Lower lobe of right lung (tissue), 2 donors: ENCODE measurements at places on chromosomes 2 and 18. TPM values are rescaled to one million over a fixed set of nuclear protein-coding genes. Genes with fewer than 3 reads are reported as not detected.

DNA sequence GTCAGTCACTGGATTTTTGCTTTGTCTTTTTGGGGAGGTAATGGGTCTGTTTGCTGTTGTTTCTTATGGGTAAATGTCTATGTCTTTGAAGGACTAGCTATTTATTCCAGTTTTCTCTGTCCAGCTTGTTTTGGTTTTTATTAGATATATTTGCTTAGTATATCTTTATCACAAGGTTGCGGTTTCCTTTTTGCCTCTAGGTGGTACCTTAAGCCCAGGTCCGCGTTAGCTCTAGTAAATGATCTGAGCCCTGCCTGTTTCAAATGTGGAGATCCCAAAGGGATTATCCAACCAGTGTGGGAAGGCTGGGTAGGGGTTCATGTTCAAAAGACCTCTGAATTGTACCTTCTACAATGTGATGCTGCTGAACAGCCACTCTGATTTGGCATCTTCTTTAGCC is 114.5 kb downstream of the MYO3B start:
- DNase-seq = no peak

GRCh38 chr2:158043181-158043948 is 58.3 kb upstream of the UPP2 start:
- DNase-seq = no peak

- DNase-seq = no peak
These were observed 25.4 kb upstream of the ATP5MC3 start for GRCh38 chr2:175206866-175207265.

GRCh38 chr18:64409511-64409910 is 260.6 kb upstream of the LINC00305 start:
- DNase-seq = no peak

DNA sequence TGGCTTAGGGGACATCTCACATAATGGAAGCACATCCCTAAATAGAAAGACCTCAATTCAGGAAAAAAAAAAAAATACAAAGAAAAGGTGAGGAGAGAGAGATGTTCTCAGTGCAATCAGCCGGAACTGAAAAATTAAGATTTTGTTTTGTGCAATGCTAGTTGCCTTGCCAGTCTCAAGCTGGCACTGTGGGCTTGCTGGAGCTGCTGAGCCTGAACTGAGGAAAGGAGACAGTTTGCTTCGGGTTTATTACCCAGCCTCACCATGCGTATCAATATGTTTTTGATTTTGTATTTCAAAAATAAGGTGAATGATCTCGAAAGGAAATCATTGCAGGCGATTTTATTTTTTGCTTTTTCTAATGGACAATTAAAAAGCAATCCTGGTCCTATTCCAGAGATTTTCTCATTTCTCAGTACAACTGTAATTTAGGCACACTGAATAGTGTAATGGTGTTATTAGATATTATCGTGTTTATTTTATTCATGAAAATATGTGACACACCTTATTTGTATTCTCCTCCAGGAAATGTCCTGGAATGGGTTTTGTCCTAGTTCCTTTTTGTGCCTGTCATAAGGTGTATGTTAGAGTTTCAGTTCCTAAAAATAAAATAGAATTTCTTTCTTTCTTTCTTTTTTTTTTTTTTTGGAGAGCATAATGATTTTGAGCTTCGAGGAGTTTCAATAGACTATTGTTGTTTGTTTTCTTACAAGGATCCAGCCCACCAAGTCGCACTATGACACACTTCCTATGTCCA is 72.8 kb upstream of the ZEB2 start:
- no peak for DNase-seq

DNA sequence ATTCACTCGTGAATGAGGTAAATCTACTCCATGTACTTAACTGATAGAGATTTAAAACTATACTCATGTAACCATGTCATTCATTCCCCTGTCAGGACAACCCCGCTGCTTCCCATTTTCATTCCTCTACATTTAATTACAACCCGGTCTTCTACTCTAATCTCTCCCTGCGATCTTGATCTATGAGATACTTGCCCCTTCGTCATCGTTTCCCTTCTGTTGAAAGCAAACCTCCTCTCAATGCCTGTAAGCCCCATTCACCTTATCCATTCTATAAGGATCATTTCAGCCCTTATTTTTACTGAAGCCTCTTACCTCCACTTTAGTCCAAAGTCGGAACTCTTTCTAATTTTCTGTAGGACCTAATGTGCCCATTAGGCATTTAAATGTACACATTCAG is 492.6 kb downstream of the DPP10 start:
- no peak for DNase-seq

DNA sequence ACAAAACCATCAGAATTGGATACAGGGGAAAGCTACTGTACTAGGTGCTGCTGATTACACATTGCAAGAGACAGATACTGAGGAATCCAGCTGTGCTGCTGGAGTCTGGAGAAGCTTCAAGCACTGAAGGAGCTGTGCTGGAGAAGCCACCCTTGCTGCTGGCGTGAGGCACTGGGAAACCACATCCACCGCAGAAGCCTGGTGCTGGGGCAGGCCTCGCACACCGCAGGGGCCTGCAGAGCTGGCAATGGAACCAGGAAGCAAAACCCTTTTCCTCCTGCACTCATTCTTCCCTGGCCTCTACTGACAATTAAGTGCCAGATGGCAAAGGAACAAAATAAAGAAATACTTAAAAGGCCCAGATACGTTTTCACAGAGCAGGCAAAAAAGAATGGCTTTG is 94.4 kb upstream of the MSH6 start:
- DNase-seq = no peak

Gene IL36RN
- total RNA-seq = not detected
